ENCODE measurements at places on chromosomes 2 and 18.

DNA sequence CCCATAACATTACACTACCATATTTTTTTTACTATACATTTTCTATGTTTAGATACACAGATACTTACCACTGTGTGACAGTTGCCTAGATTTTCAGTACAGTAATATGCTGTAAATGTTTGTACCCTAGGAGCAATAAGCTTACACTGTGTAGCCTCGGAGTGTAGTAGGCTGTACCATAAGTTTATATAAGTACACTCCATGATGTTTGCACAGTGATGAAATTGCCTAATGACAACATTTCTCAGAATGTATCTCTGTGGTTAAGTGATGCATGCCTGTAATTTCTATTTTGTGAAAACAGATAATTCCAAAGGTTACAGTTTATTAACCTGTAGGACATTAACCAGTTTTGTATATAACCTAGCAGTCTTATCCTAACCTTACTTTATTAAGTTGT lies 128.1 kb upstream of the RBMS1 start:
- DNase-seq = no peak

DNA sequence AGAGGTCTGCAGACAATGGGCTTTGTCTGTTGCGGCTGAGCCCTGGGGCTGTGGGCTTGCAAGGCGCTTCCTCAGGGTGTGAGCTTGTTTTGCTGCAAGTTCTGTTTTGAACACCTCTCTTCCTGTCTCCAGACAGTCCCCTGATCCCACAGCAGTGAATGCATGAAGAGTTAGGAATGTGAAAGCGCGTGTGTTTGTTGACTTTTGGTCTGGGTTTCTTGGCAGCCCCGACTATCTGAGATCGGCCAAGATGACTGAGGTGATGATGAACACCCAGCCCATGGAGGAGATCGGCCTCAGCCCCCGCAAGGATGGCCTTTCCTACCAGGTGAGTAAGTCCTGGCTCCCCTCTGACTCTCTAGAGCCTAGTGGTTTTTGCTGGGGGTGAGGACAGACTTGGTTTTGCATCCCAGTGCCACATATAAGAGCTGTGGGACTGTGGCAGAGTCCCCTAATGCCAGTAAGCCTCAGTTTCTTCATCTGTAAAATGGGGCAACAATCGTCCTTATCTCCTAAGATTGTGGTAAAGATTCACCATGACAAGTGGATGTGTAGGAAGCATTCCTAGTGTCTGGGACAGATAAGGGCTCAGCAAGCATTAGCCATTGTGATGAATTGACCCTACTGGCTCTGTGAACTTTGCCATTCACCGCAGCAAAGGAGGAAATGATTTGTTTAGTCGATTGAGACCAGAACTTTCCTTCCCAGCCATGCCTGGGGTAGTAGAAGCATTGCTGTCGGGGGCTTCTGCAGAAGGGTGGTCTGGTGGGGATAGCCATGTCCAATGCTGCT lies 3.0 kb downstream of the LBH start:
- DNase-seq = peak; percentile 72

DNA sequence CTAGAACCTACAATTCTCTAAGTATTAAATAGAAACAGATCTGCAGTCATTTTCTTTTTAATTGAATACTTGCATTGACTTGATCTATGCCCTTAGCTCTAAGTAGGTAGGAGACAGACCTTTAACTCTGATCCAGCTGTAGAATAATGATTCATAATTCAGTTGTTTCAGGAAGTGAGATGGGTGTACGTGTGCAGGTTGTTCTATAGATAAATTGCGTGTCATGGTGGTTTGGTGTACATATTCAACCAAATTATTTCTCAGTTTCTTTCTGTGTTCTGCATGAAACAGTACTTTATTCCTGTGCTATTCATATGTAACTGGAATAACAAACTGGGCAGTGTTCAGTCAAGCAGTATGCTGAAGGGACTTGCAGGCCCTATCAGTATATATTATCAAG lies 34.3 kb upstream of the CD226 start:
- DNase-seq = no peak

DNA sequence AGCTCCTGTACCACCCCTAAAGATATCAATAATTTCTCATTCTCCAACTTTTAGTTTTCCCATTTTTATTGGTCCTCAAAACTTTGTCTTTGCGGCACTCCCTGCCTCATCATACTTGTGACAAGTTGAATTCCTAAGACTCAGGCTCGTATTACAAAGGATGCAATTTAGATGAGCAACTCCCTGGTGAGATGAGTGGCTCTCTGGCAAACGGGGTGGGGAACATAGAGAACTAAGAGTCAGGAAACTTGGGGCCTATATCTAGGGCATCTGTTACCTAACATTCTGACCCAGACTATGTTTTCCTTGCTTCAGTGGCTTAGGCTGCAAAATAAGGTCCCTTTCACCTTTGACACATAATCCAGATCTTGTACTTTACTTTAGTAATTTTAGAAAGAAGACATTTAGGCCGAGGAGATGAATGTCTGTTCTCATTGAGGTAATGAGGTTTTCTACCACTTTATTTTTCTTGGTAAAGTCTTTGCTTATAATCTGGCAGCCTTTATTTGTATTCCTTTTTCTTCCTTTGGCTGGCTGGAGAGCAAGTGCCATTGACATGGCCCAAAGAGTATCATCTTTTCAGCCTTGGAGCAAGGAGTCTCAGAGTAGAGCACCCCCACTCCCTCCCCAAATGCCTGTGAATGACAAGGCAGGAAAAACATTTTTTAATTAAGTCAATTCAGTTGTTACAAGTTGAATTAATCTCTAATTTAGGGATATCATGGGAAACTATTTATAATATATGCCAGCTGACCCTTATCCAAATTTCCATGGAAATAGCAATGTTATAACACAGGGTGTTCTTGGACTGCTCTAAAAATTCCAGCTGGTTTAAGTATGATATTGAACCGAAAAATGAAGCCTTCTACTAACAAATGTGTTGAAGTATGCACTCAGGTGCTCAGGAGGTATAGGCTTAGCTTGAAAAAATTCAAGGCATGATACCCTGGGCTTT lies 15.2 kb downstream of the TSPYL6 start:
- peak; percentile 64 for DNase-seq

GRCh38 chr2:240446664-240447175 lies 11.3 kb downstream of the GPC1 start:
- DNase-seq = no peak

- peak; percentile 68 for DNase-seq
Observed at GRCh38 chr2:217277646-217278398, 418.0 kb upstream of the TNP1 start.

DNA sequence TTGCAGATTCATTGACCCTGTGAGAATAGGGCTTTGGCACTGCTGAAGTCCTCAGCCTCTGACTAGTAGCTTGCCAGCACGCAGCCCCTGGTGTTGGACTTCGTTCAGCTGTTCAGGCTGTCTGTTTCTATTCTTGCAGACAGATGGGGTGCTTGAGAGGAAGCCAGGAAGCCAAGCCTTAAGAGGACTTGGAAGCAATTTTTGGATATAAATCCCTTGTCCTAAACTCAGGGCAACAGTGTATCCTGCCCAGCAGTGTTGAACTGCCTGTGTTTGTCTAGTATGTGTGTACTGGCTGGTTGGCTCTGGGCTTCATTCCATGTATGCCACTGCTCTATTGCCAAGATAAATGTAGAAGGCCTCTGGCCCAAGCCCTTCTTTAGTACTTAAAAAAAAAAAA lies 108.6 kb downstream of the COMMD1 start:
- peak; percentile 91 for DNase-seq

GRCh38 chr2:72678024-72678423 lies 147.8 kb downstream of the EXOC6B start:
- no peak for DNase-seq

DNA sequence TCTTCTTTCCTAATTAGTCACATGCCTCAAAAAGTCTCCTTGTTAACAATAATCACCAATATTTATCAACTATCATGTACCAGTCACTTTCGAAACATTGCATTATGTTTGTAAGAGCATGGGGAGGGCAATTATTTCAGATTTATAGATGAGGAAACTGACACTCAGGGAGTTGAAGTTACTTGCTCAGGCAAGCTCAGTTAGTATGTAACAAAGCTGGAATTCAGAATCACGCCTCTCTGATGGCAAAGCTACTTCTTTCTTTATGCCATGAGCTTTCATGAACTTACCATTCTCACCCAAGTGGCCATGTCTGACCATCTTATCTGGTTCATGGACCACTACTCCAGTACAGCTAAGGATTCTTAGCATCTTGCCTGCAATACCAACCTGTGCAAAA lies 183.4 kb upstream of the TANK start:
- no peak for DNase-seq

- DNase-seq = peak; percentile 53
Observed at GRCh38 chr2:37610638-37611289, 60.7 kb downstream of the CDC42EP3 start.

DNA sequence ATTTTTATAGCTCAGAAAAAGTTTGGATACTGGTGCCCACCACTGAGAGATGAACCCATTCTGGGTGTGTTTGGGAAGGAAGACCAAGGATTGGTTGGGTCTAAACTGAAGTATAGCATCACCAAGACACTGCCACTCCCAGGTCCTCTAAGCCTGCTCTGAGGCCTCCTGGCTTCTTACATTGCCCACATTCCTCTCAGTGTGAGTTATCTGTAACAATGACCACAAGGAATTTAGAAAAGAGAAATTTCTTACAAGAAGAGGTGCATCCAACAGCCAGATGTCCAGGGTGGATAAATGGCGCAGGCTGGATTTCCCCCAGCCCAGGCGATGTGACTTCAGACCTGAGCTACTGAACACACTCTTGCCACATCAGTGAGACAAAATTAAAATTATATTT lies 1.6 kb upstream of the GPR45 start:
- peak; percentile 18 for DNase-seq

GRCh38 chr2:94986392-94986963 lies 39.0 kb upstream of the MAL start:
- DNase-seq = peak; percentile 47

DNA sequence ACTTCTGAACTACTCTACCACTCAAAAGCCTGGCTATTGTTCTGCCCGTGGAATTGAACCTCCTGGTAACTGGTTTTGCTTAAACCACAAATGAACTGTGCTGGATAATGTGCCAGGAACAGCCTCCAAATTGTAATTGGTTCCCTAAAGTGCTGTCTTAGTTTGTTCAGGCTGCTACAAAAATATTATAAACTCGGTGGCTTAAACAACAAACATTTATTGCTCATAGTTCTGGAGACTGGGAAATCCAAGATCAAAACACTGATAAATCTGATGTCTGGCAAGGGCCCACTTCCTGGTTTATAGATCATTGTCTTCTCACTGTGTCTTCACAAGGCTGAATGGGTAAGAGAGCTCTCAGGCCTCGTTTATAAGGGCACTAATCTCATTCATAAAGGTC lies 149.2 kb upstream of the NCKAP5 start:
- peak; percentile 28 for DNase-seq

DNA sequence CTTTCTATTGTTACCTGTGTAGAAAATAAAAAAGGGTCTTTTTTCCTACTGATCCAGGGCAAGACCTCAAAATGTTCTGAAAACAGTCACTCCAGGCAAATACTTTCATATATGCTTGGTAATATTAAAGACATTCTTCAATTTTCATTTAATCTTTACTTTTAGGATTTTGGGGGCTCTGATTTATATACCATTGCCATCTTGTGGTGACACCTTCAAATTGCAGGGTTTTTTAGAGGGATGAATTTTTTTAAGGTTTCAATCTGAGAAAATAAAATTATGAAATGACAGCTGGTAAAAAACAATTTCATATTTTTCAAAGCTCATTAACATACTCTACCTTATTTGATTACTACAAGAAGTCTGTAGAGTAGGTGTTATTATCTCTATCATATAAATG lies 26.8 kb downstream of the MAPK4 start:
- DNase-seq = no peak

GRCh38 chr2:175964195-175964594 lies 37.9 kb downstream of the LNPK start:
- DNase-seq = no peak

DNA sequence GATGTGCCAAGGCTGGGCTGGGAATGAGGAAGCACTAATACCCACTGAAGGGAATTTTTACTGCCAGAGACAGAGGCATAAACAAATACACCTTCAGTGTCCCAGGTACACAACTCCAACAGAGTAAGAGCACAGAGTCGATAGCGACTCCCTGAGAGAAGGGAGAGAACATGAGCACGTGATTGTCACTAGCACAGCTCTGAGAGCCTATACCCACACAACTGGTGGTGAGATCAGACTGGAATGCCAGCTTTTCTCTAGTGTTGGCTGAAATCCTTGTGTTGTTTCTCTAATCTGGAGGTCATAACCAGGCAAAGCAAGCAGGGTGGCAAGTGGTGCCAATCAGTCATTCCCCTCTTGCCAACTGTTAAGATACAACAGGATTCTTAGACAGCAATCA lies 377.2 kb downstream of the CNTNAP5 start:
- no peak for DNase-seq

DNA sequence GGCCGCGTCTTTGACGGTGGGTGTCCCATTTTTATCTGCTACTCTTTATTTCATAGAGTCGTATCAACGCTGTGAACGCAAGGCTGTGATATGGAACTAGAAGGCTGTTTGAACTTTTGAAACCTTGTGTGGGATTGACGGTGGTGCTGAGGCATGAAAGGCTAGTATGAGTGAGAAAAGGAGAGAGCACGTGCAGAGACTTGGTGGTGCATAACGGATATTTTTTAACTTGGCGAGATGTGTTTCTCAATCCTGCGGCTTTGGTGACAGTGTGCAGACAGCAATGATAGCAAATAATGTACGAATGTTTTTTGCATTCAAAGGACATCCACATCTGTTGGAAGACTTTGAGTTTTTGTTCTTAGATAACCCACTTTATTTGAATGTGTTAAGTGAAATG lies 6.2 kb downstream of the HES6 start:
- DNase-seq = no peak

DNA sequence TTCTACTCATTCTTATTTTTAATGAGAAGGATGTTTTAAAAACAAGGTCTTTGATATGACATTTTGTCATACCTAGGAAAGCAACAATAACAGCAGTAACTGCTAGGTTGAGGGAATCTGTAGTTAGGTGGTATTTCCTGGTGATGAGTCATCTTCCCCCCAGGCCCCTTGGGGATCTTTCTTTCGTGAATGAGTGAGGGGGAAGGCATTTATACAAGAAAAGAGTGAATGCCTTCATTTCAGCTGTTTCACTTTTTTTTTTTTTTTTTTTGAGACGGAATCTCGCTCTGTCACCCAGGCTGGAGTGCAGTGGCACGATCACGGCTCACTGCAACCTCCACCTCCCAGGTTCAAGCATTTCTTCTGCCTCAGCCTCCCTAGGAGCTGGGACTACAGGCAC lies 108.6 kb downstream of the MAP4K4 start:
- DNase-seq = no peak

- DNase-seq = no peak
Observed at GRCh38 chr2:196277002-196277401, 105.6 kb upstream of the STK17B start.

GRCh38 chr2:197274349-197274748 lies 36.2 kb downstream of the ANKRD44 start:
- no peak for DNase-seq

GRCh38 chr18:46433121-46433826 lies 223.7 kb downstream of the LOXHD1 start:
- no peak for DNase-seq

- DNase-seq = no peak
Observed at GRCh38 chr18:68699043-68699442, 15.9 kb downstream of the TMX3 start.

- no peak for DNase-seq
Observed at GRCh38 chr2:240128608-240129145, 7.4 kb downstream of the COPS9 start.

GRCh38 chr2:34004936-34005335 lies 405.8 kb upstream of the FAM98A start:
- no peak for DNase-seq
